Kidney epithelial cell (primary cell): ENCODE measurements at places on chromosomes 16 and 17.
A peak's percentile ranks its signal among the peaks of the same experiment; 100 is the strongest.

GRCh38 chr17:34499576-34499975 lies 79.8 kb upstream of the TMEM132E start:
- peak; percentile 12 for DNase-seq

- no peak for DNase-seq
Measured at GRCh38 chr16:144797-145252, 6.4 kb upstream of the NPRL3 start.

DNA sequence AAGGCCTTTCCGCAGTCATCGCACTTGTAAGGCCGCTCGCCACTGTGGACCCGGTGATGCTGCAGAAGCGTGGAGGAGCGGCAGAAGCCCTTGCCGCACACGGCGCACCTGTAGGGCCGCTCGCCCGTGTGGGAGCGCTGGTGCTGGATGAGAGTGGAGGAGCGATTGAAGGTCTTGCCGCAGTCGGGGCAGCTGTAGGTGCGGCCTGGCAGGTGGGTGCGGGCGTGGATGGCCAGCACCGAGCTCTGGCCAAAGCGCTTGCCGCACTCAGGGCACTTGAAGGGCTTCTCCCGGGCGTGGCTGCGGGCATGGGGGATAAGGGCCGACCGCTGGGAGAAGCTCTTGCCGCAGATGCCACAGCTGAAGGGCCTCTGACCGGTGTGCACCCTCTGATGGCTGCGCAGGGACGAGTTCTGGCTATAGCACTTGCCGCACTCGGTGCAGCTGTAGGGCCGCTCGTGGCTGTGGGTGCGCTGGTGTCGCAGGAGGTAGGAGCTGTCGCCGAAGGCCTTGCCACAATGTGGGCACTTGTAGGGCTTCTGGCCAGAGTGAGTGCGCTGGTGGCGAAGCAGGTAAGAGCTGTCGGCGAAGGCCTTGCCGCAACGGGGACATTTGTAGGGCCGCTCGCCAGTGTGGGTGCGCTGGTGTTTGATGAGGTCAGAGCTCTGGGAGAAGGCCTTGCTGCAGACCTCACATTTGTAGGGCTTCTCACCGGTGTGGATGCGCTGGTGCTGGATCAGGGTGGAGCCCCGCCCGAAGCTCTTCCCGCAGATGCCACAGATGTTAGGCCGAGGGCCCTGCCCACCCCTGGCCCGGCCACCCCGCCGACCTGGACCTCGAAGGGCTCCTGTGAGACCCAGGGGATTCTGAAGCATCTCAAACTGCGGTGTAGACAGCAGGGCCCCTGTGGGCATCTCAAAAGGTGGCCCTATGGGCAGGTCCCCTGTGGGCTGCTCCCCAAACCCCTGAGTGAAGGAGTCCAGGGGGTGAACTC lies 1.5 kb downstream of the ZNF768 start:
- DNase-seq = no peak

DNA sequence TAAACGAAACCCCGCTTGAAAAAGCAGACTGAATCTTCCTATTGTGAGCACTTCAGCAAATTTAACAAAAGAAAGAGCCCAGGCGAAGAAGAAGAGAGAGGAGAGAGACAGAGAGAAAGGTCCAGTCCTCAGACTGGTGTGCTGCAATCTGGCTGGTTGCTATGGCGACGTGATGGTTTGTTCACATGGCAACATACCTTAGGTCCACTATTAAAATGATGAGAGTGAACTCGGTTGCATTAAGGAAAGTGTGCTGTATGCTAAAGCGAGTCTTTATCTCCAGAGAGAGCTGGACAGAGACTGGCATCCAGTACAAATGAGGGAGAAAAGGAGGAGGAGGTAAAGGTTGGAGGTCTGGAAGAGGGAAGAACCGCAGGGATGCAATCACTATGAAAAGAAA lies 271.8 kb upstream of the ZFHX3 start:
- DNase-seq = no peak

DNA sequence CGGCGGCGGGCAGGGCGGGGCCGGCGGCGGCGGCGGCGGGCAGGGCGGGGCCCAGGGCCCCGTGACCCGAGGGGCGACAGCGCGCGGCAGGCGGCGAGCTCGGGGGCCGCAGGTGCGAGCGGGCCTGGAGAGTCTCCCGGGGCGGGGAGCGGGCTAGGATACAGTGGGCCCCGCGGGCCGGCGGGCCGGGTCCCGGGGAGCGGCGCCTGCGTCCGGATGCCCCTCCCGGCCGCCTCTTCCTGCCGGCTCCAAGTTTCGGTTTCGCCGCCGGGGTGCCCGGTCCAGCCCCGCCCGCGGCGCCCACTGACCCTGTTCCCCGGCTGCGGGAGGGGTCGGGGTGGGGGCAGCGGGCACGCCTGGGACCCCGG lies at the start of gene RNF213:
Gene RNF213, plus strand, starts transcription at position 62 of the 368 bp plus-strand sequence. CDS start 2,830 bp downstream, outside the sequence.
- no peak for DNase-seq

DNA sequence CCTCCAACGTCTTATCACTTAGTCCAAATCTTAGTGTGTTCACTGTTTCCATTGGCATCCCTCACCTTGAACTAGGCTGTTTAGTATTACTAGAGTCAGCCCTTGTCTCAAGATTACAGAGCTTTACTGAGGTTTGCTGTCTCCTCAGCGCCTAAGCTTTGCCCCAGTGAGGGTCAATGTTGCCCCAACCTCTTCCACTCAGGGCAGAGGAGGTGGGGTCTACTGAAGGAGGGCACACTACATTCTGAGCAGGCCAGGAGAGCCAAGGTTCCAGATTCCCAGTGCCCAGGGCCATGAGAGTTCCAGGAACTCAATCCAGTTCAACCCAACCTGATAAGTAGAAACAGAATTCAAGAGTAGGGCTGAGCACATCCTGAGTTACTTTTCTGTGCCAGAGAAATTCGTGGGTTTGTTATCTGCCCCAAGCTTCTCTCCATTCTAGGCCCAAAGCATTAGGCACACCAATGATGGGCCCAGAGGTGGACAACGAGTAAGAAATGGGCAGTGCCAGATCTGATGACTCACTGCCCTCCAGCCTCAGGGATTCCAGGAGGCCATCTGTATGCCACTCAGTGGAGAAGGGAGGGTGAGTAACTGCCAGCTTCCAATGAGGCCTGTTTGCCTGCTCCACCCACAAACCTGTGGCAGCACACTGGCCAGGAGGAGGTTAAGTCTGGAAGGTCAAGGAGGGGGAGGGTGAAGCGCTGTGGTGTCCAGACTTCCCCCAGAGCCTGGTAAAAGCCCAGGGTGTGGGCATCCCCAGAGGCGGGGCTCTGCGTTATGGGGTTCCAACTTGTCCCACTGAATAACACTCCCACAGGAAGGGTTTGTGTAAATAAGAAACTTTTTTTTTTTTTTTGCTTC lies 8.2 kb downstream of the TUBG2 start:
- DNase-seq = peak; percentile 79

GRCh38 chr17:78532311-78532710 lies 44.9 kb downstream of the DNAH17 start:
- DNase-seq = no peak

GRCh38 chr16:52069866-52070265 lies 477.1 kb downstream of the TOX3 start:
- DNase-seq = no peak

DNA sequence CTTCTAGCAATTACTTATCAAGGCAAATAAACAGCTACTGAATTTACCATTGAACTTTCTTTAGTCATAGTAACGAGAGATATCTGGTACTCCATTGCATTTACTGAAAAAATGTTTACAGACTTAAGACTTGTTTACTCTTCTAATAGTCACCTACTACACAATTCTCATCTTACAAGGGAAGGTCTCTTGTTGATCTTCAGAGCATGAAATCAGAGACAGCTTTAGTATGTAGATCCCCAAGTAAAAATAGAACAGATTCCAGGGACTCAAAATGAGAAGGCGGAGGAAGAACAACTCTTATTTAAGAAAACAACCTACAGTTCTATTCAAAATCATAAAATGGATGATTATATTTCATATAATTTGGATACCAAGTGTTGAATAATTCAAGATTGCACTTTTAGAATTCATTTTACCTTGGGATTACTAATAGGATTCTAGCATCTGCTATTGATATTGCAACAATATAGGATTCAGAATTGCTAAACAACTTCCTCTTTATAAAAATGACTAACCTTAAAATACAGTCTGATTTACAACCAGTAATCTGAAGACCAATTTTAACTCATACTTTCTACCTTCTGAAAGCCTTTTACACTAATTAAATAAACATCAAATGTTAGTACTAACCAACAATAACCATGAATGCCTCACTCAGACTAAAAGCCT lies 20.8 kb downstream of the UBE2G1 start:
- DNase-seq = no peak

GRCh38 chr17:76383546-76384221 lies 725 bp upstream of the SPHK1 start:
- DNase-seq = no peak

- no peak for DNase-seq
Measured at GRCh38 chr17:41527063-41528023, 765 bp downstream of the KRT19 start.

DNA sequence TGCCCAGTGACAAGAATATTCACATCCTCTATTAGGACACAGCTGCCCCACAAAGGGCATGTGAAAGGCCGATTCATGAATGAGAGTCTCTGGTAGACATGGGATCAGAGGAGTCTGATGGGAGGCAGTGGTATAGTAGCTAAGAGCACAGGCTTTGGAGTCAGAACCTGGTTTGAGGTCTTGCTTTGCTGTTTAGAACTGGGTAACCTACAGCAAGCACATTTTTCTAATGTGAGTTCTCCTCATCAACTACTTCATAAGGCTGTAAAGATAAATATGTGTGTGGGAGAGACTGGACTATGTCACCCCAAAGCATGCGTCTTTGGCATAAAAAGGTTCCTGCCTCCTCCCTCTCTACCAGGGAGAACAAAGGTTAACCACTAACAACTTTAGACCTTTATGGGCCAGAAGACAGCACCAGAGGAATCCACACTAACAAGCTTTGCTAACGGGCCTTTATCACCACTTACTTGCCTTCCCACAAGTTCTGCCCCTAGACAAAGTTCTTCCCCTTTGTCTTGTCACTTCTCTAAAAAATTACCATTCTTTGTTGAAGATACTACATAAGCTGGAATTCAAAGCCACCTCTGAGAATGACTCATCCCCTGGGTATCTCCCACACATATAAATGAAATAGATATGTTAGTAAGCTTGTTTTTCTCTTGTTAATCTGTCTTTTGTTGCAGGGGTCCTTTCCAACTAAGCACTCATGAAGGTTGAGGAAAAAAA lies 21.1 kb downstream of the CDR2 start:
- DNase-seq = no peak

DNA sequence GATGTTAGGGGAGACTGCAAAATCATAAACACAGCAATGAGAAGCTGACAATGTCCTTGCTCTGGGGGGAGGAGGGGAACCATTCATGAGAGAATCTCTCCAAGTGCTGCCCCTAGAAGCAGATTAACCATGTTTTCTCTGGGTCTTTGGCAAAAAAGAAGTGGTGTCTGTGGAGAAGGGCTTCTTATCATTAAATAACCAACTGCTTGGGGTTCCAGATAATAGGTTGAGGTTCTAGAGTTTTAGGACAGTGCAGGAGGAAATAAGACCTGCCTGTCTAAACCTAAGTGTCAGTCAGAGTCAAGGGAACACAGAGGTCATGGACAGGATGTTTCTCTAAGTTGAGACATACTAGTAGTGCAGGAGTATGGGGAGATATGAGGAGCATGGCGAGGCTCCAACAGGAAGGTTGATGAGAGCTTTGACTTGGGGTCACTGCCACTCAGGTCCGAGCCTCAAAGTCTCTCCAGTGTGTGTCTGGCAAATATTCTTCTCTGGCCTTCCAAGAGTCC lies 5.1 kb upstream of the ANKS4B start:
- no peak for DNase-seq

- peak; percentile 37 for DNase-seq
Measured at GRCh38 chr17:30433514-30433913, 43.7 kb upstream of the GOSR1 start.

DNA sequence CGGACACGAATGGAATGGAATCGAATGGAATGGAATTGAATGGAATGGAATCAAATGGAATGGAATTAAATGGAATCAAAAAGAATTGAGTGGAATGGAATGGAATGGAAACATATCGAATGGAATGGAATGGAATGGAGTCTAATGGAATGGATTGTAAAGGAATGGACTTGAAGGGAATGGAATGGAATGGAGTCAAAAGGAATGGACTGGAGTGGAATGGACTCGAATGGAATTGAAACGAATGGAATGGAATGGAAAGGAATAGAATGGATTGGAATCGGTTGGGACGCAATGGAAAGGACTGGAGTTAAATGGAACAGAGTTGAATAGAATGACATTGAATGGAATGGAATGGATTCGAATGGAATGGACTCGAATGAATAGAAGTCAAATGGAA lies 486.9 kb upstream of the WSB1 start:
- no peak for DNase-seq

DNA sequence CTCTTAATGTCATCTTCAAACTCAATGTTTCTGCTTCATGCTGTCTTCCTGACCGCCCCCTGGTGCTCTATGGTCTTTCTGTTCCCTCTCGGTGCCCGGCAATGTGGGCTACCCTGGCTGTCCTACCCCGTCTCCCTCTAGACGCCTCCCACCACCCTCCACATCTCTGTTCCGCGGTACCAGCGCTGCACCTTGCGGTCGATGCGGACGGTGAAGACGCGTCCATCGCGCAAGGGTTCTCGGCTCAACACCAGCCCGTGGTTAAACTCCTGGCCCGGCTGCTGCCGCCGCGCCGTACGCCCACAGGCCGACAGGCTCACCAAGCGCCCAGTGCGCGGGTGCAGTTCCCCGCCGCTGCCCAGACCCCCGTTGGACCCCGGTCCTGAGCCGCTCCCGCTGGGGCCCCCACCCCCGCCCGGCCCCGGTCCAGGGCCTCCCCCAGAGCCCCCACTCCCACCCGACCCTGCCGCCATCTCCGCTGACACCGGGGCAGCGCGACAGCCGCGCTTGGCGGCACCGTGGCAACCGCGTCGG lies at the start of gene NEURL4:
Gene NEURL4, minus strand, starts transcription at position 496 of the 534 bp plus-strand sequence. Its CDS starts 23 bp downstream, at position 473.
- DNase-seq = no peak

GRCh38 chr17:47172696-47173565 lies 16.2 kb downstream of the CDC27 start:
- no peak for DNase-seq

GRCh38 chr17:51238255-51238887 lies 21.5 kb downstream of the MBTD1 start:
- DNase-seq = no peak

DNA sequence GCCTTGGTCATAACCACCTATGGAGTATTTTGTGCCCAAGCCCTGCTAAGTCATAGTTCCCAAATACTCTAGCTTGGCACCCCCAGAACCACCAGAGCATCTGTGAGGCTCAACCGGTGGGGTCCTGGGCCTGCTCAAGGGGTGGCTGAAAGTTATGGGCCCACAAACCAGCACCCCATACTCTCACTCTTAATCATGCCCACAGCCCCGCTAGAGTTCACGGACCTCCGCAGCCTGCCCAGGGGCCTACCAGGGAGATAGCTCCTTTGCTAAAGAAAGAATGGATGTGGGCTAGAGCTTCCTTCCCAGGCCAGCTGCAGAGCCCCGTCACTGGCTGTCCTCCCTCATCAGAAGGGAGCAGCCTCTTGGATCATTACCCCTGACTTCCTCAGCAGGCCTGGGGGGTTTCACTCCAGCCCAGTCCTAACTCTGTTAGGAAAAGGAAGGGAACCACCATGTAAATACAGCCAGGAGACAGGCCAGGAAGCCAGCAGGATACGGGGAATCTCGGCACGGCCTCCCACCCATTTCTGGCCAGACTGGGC lies 1.4 kb downstream of the GIT1 start:
- DNase-seq = no peak

- DNase-seq = peak; percentile 70
Measured at GRCh38 chr16:67396159-67397035, 3.1 kb upstream of the TPPP3 start.

- DNase-seq = no peak
Measured at GRCh38 chr17:38431346-38432145, 3.3 kb downstream of the ARHGAP23 start.
